ENCODE measurements at places on chromosomes 12 and 14. TPM values are rescaled to one million over a fixed set of nuclear protein-coding genes. Genes with fewer than 3 reads are reported as not detected.

DNA sequence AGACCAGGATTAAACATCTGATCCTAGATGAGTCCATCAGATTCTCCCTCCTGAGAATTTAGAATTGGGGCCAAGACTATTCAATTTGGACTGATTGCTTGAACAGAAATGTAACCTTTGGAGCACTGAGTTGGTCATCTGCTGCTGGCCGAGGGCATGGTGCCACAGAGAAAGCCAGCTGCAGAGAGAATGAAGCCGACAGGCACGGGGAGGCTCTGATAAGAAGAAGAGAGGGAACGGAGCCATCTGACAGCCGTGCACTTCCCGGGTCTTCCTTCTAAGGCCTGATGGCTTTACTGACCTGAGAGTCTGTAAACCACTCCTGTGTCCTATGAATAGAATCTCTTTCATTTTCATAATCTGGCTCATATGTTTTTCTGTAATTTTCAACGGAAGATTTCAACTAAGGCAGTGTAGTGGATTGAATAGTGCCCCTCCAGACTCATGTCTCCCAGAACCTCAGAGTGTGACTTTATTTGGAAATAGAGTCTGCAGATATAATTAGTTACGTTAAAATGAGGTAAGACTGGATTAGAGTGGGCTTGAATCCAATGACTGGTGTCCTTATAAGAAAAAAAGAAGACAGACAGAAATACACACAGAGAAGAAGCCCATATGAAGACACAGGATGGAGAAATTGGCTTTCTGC is 39.1 kb upstream of the FRS2 start:
- H3K4me1 ChIP-seq, result no peaks in the 10 kb centered on the region
- no peak overlapping the region for H3K4me3 ChIP-seq
- no peaks in the 10 kb centered on the region for H3K36me3 ChIP-seq

DNA sequence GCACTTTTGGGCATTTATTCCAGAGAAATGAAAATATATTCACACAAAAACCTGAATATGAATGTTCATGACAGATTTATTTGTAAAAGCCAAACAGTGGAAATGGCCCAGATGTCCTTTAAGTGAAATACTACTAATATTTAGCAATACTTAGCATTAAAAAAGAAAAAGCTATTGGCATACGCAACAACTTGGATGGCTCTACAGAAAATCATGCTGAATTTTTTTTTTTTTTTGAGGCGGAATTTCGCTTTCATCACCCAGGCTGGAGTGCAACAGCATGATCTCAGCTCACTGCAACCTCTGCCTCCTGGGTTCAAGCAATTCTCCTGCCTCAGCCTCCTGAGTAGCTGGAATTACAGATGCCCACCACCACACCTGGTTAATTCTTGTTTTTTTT is 24.1 kb downstream of the FGD6 start:
- H3K4me3 ChIP-seq, result no peak overlapping the region
- H3K36me3 ChIP-seq, result no peaks in the 10 kb centered on the region
- no peak for DNase-seq

- H3K27ac ChIP-seq, result no peak overlapping the region
- peaks cover 22% of the 10 kb centered on the region for H3K27me3 ChIP-seq
- no peak overlapping the region for H3K4me3 ChIP-seq
Observed at GRCh38 chr12:108214486-108214885, 85.4 kb downstream of the WSCD2 start.

Gene HOXC13
- not detected for total RNA-seq

All from T-cell (primary cell).